ENCODE measurements at places on chromosomes 6 and 20.

GRCh38 chr20:31566658-31567379 lies 38.3 kb upstream of the ID1 start:
- peak; percentile 99 for DNase-seq

DNA sequence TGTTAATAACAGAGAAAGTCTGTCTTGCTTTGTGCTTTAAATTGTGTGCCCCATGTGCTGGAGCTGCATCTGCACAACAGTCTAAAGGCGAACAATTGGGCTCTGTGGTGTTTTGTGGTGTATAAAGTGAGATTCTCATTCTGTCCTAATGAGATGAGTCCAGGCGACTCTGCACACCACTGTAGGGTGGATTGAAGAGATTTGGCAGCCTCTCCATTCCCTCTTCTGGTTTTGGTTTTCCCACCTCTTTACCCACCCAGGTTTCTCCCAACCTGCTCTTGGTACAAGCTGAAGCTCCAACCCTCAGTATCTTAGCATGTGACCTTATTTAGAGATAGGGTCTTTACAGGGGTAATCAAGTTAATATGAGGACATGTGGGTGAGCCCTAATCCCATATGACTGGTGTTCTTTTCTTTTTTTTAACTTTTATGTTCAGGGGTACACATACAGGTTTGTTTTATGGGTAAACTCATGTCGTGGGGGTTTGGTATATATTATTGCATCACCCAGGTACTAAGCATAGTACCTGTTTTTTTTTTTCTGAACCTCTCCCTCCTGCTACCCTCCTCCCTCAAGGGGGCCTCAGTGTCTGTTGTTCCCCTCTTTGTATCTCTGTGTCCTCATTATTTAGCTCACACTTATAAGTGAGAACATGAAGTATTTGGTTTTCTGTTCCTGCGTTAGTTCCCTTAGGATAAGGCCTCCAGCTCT lies 217.6 kb upstream of the DTNBP1 start:
- DNase-seq = no peak

DNA sequence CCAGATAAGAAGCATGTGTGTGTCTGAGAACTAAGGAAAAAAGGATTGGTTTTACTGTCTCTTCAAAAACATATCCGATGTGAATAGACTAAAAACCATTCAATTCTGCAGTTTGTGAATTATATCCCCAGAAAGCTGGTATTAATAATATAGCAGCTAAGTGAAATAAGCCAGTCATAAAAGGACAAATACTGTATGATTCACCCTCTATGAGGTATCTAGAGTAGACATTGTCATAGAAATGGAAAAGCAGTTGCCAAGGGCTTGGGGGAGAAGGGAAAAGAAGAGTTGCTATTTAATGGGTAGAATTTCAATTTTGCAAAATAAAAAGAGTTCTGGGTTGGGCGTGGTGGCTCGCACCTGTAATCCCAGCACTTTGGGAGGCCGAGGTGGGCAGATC lies 137.5 kb downstream of the ATXN1 start:
- DNase-seq = no peak

DNA sequence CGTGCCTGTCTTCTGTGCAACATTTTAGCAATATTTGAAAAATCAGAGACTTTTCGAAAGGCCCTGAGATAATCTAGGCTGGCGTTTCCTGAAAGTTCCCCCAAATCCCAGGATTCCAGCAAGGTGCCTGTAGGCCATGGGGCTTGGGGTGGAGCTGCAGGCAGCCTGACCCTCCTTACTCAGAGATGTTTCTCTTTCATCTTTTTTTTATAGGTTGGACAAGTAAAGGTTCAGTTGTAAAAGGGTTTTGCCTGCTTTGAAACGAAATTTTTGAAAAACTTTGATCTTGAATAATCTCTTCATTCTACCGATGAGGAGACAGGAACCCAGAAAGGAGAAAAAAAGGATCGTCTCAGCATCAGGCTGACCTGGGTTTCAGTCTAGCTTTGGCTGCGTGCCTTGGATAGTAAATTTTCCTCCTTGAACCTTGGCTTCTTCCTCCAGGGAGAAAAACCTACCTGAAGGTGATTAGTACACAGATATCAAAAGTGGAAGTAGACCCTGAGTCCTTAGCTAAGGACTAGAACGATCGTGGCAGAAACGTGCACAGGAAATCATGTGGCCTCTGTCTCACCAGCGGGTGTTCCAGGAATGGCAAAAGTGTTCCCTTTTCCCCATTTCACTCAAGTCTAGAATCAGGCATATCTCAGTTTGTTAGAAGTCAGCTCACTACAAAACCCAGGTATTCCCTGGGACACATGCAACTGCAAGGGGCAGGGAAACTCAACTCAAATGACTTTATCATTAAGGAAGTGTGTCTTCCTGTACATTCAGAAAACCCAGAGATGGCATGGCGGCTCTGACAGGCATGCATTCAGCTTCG lies 128.2 kb upstream of the PTPN1 start:
- no peak for DNase-seq

- no peak for DNase-seq
Measured at GRCh38 chr6:32945108-32945760, 4.4 kb upstream of the HLA-DMB start.

DNA sequence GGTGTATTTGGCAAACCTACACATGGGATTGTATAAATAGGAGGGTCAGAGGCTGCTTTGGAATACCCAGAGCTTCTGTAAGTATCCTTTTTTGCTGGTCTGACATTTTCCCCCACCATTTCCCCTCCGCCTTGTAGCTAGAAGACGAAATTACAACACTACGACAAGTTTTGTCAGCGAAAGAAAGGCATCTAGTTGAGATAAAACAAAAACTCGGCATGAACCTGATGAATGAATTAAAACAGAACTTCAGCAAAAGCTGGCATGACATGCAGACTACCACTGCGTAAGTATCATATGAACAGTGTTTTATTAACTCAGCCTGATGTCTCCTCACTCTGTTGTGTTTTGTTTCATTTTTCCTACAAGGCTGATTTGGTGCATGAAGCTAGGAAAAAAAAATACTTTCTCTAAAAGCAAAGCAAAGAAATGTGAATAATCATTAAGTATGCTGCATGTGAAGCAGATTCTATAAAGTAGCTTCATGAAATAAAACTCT lies 72.7 kb downstream of the HDDC2 start:
- DNase-seq = no peak

DNA sequence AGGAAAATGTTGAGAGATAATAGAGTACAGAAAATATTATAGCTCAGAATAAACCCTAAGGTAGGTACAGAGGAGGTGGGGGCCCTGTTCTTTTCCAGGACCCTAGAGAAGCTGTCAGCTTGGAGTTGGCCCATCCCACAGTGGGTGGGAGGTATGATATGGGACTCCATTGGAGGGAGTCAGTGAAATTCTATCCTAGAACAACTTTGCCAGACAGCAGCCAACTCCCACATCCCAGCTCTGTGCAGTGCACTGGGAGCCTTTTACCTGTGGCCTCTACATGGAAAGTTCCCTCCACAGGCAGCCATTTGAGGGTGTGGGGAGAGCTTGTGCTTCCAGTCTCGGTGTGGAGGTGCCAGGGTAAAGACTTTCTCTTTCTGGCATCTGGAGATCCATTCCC lies 36.8 kb upstream of the CLIC5 start:
- no peak for DNase-seq

GRCh38 chr20:41198443-41198842 lies 61.1 kb downstream of the PLCG1 start:
- DNase-seq = no peak

DNA sequence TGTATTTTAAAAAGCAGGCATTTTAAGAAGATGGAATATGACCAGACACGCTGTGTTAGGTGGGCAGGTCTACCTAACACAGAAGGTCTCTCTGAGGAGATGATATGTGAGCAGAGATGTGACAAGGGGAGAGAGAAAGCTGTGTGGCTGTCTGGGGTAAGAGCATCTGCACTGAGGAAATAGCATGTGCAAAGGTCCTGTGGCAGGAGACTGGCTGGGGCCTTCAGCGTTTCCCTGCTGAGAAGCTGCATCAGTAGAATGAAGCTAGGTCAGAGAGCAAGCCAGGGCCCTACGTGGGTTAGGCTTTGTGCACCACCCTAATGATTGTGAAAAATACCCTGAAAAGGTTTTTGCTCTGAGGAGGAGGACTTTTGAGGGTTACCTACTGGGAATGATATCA lies 87.0 kb downstream of the TXNDC5 start:
- no peak for DNase-seq

DNA sequence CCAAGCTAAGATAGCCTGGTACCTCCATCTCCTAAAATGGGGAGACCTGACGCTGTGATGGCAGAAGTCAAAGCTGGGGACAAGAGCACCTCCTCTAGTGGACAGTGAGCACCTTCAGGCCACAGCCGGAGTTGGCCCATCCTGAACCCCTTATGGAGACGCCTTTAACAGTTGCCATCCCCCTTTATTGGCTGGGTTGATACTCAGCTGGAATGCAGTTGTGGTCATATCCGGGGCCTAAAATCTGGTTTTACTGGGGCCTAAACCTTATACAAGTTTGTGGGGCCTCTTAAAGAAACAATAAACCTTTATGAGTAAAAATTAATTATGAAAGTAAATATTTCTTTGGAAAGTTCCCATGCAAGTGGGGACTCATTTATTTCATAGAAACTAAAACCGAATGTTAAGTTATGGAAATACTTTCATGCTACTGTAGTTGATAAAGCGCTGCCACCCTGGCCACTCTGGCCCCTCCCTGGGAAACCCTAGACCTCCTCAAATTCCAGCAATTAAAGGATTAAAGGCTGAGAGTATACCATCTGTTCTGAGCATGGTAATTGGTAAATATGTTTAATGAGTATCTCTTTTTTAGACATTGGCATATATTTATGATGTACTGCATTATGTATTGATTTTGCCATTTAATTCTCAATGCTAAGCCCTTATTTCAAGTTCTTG lies 95.1 kb upstream of the SASH1 start:
- DNase-seq = peak; percentile 32

DNA sequence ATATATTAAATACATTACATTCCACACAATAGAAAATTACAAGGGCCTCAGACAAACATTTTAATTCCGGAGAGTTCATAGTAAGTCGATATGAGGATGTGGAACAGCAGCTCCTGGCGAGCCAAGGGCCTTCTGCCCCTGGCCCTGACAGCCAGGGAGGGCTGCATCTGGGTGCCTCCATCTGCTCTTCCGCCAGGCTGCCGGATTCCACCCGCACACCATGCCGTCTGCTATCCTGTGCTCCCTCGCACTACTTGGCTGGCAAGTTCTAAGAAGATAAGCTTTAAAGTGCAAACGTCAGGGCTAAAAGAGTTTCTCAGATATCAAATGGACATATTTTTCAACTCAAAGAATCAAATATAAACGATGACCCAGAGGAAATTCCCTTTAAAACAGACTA lies 656.3 kb upstream of the NOX3 start:
- DNase-seq = no peak

DNA sequence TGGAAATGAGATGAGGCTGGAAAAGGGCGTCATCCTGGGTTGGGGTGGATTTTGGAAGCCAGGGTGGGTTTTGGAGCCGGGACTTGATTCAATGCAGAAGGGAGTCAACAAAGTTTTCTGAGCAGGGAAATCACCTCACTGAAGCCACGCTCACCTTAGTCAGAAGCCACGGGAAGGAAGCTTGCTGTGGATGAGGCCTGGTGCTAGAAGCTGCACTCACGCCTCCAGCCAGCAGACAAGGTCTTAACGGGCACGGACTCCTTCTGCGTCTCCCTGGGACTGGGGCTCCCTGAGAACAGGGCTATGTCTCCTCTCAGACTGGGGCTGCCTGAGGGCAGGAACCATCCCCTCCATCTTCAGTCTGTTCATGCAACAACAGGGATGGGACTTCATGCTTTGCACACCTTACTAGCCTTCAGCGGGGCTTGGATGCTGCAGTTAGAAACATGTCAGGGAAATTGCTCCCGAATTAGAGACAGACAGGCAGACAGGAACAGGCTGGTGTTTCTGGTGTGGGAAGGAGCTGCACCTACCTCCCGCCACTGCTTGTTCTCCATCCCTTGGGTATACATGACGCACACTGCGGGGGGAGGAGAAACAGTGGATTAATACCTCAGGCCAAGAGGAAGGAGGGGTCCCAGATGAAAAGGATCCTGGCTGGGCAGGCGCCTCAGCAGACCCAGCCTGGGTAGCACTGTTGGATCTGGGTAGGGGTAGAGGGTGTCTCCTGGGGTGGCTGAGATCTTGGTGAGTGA lies 17.5 kb downstream of the CPNE5 start:
- no peak for DNase-seq

GRCh38 chr20:50730765-50731054 lies 670 bp upstream of the PARD6B start:
- DNase-seq = no peak

DNA sequence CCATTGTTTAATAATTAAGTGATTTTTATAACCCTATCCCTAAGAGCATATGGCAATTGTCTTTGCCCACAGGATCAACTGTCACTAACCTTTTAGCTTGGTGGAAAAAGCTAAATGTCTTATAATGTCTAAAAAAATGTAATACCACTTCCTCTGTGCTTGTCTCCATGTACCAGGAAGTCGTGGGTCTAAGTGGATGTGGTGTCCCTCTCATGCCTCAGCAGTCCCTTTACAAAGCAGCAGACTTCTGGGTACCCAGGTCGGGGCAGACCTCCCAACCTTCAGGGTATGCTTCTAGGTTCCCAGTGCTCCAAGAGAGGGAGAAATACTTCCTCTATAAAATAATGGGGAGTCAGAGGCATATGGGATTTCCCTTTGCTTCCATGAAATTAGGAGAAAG lies 74.7 kb downstream of the ZHX3 start:
- DNase-seq = no peak

DNA sequence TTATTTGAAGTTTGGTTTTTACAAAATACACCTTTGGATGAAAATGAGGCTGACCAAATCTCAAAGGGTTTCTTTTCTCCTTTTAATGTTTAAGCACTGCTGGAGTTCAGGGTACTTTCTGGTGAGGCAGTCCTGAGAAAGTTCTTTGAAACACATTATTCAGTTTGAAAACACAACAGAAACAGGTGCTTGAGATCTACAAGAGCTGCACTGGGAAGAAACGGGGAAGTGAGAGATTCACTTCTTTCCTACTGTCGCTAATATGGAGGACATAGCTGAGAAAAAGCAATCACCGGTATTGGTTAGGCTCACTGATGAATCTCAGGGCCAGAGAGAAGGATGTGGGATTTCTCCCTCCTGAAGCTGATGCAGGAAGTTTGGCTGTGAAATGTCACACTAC lies 22.9 kb upstream of the TMEM170B start:
- DNase-seq = no peak

GRCh38 chr6:4776493-4777393 lies 539 bp downstream of the CDYL start:
- peak; percentile 68 for DNase-seq

DNA sequence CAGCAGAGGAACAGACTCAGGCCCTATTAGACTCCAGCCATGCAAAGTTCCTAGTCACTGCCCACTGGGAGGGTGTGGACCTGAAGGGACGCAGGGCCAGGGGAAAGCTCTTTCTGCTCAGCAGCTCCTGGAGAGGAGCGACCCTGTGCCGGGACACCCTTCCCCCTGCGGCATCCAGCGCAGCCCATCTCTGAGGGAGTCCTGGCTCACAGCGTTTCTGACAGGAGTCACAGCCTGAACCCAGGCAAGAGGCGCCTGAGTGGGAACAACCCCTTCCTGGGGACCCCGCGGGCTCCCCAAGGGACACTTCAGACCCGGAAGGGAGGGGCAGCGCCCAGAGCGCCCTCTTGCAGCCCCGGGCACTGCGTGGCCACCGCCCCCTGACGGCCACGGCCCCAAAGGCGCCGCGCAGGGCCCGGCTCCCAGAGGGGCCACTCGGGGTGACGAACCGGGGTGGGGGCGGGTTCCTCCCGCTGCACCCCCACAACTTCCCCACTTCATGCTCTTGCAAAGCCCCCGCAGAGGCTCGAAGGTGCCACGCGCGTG lies 862 bp downstream of the UCKL1 start:
- peak; percentile 53 for DNase-seq

GRCh38 chr6:128521282-128521632 lies 858 bp upstream of the PTPRK start:
- DNase-seq = no peak

Data from NCI-H146 (cell line).